ENCODE measurements at places on chromosomes 12 and 14. TPM values are rescaled to one million over a fixed set of nuclear protein-coding genes. Genes with fewer than 3 reads are reported as not detected.

The E2F7 gene
- total RNA-seq, result 21.0 TPM

The GLIPR1L1 gene
- total RNA-seq, result 1.3 TPM

The KRT83 gene
- total RNA-seq, result not detected

The C12orf54 gene
- total RNA-seq, result not detected

The TBX3 gene
- 88.1 TPM for total RNA-seq

The PAWR gene
- 130 TPM for total RNA-seq

The CLEC9A gene
- not detected for total RNA-seq

The DHH gene
- total RNA-seq, result 0.34 TPM

The KRT78 gene
- total RNA-seq, result not detected

The CMKLR1 gene
- total RNA-seq, result not detected

The ITGB7 gene
- total RNA-seq, result 1.8 TPM

The PRH2 gene
- not detected for total RNA-seq

The ASCL1 gene
- total RNA-seq, result not detected

The ACVRL1 gene
- 0.42 TPM for total RNA-seq

The CYP27B1 gene
- 2.3 TPM for total RNA-seq

The PTPRB gene
- not detected for total RNA-seq

The HNF1A gene
- not detected for total RNA-seq

The IGF1 gene
- total RNA-seq, result not detected

The PRIMA1 gene
- total RNA-seq, result 20.8 TPM

The CAPZA3 gene
- not detected for total RNA-seq

The HOXC11 gene
- total RNA-seq, result not detected

The WSCD2 gene
- total RNA-seq, result 0.79 TPM

The ITGA7 gene
- 65.6 TPM for total RNA-seq

The POTEG gene
- not detected for total RNA-seq

The ZDHHC22 gene
- 1.9 TPM for total RNA-seq

The HOXC9 gene
- total RNA-seq, result not detected

The CLEC1B gene
- total RNA-seq, result not detected

The PLA2G1B gene
- total RNA-seq, result not detected

The CEBPE gene
- total RNA-seq, result not detected

The EXOC3L4 gene
- total RNA-seq, result 2.5 TPM

The RBP5 gene
- 20.1 TPM for total RNA-seq

The TAS2R8 gene
- not detected for total RNA-seq

The CLEC4D gene
- 0.70 TPM for total RNA-seq

The TOMM20L gene
- total RNA-seq, result not detected

The RFLNA gene
- 2.1 TPM for total RNA-seq

The ZC2HC1C gene
- 2.2 TPM for total RNA-seq

The TMEM179 gene
- 8.2 TPM for total RNA-seq

The OR2AP1 gene
- not detected for total RNA-seq

The COX8C gene
- total RNA-seq, result not detected

The RIMBP2 gene
- total RNA-seq, result 2.8 TPM

The BMAL2 gene
- 31.8 TPM for total RNA-seq

The CDKN1B gene
- 43.3 TPM for total RNA-seq

The LTBP2 gene
- 2.5 TPM for total RNA-seq

The KRT72 gene
- not detected for total RNA-seq

The PTCSC3 gene
- not detected for total RNA-seq

The MYL2 gene
- 0.50 TPM for total RNA-seq

The TAS2R43 gene
- total RNA-seq, result 0.38 TPM

The EML5 gene
- 2.3 TPM for total RNA-seq

The BDKRB1 gene
- not detected for total RNA-seq

The CDCA4 gene
- total RNA-seq, result 46.6 TPM
